Activated CD4-positive, CD25-positive, alpha-beta regulatory T cell (primary cell): ENCODE measurements at places on chromosomes 3 and 15.

- DNase-seq = no peak
Measured at GRCh38 chr3:73665286-73665685, 40.5 kb upstream of the PDZRN3 start.

- no peak for DNase-seq
Measured at GRCh38 chr3:12186515-12187286, 28.0 kb upstream of the TIMP4 start.

DNA sequence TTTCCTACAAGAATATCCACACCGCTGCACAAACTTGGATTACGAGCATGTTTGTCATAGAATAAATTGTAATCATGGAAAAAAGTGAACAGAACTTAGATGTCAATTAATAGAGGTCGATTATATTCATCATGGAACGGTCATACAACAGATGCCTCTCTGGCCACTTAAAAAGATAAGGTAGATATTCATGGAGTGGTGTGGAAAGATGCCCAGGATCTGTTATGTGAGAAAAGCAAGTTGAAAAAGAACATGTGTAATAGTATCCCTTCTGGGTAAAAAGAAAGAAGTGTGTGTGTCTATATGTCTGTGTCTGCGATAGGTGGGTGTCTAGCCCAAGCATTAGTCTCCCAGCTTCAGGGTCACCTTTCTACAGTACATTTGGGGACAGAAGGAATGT is 113.3 kb downstream of the ANP32A start:
- DNase-seq = no peak

DNA sequence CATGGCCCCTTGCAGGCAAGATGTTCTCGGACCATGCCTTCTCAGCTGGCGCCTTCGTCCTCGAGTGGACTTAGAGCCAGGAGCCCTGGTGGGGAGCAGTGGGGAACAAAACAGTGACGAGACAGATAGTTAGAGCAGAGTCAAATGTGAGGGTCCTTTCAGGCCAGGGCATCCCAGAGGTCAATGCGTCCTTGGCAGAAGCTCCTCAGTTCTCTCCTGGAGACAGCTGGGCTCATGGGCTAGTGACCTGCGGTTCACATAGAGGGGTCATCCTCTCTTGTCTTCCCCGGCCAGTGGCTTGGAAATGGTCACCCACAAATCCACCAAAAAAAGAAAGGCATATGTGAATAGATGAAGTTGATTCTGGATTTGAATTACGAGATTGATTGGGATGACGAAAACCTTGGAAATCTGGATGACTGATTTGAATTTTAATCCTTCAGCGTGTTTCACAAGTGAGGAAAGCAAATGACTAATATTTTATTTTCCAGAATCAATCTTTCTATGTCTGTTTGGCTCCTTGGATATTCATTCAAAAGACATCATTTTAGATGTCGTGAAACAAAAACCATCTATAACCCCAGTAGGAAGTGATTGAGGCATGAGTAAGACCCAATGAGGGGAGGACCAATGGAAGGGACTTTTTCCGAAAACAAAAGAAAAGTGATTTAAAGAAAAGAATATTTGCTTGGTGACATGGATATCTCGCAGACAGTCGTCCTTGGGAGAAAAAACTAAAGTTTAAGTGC is 84.5 kb downstream of the ASB7 start:
- no peak for DNase-seq

- no peak for DNase-seq
Measured at GRCh38 chr3:141261472-141262307, 30.1 kb downstream of the PXYLP1 start.

- no peak for DNase-seq
Measured at GRCh38 chr15:25693321-25694238, 169.5 kb downstream of the ATP10A start.

DNA sequence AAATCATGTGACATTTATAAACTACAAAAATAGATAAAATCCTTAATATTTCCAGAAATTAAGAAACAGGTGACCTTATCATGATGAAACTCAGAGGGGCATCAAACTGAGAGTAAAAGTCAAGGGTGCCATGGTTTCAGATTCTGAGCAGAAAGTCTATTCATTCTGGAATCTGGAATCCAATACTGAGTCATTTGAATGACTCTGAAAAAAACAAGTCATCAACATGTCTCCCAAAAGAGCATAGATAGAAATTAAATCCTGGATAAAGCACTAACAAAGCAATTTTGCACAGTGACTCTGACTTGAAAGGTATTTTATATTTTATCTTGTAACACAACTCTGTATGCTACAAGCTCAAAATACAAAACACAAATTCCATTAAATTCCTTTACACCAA is 23.4 kb downstream of the STAC start:
- no peak for DNase-seq

GRCh38 chr3:103609472-103609871 is 1174.7 kb downstream of the ZPLD1 start:
- no peak for DNase-seq

GRCh38 chr15:80822256-80822655 is 43.1 kb downstream of the CEMIP start:
- no peak for DNase-seq

- no peak for DNase-seq
Measured at GRCh38 chr15:40247406-40247971, 8.6 kb downstream of the PAK6 start.

GRCh38 chr15:44542596-44542995 is 5.6 kb downstream of the EIF3J start:
- DNase-seq = no peak

GRCh38 chr3:180855364-180855763 is 57.1 kb upstream of the FXR1 start:
- DNase-seq = no peak

GRCh38 chr3:108136561-108137459 is 46.0 kb upstream of the CD47 start:
- no peak for DNase-seq

- DNase-seq = no peak
Measured at GRCh38 chr3:192817506-192817905, 90.2 kb upstream of the FGF12 start.

DNA sequence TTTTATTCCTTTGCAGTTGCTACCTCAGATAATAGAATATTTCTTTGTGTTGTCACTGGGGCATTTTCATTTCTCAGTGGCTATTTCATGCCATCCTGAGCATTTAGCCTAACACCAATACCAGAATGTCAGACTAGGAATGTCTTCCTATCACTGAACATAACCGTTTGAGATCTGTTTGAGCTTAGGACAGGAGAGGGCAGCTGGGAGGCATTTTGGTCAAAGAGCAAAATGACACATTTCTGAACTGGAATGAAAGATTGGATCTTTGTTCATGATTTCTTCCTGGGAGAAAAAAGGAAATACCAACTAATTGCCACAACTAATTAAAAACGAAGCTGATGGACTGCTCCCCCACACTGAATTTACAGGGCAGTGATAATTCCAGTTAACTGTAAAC is 921.3 kb upstream of the NR2F2 start:
- no peak for DNase-seq

DNA sequence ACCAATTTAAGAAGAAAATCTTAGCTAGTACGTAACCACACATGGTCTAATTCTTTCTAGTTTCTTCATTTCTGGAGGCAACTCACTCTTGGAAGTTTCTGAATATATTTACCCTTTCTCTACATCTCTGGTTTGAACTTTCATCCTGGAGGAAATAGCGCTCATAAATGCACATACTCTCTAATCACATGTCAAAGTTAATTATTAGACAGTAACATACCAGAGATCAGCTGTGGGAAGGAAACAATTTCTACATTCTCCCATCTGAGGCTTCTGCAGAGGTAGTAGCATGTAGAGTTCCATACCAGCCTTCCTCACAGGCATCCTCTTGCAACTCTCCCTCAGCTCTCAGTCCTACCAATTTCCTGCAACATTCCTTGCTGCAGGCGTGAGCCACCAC is 132.5 kb downstream of the RBPMS2 start:
- no peak for DNase-seq
